Activated CD4-positive, alpha-beta T cell treated with anti-CD3 and anti-CD28 coated beads for 36 hours (primary cell): ENCODE measurements at places on chromosomes 5 and 9.

- no peak for DNase-seq
Measured at GRCh38 chr9:132109291-132109690, 29.6 kb upstream of the MED27 start.

- no peak for DNase-seq
Measured at GRCh38 chr9:76475686-76476085, 16.7 kb downstream of the GCNT1 start.

DNA sequence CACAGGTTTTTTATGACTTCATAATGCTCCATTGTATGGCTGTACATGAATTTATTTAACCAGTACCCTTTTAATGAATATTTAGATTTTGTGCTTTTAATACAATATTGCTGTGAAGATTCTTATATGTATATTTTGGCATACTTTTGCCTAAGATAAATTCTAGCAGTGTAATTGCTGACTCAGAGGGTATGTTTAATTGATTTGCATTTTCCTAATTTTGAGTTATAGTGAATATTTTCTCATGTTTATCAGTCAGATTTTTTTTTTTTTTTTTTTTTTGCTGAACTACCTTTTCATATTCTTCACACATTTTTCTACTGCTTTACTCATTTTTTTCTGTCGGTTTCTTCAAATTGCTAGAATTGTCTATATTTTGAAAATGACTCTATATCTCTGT lies 222.6 kb downstream of the VPS13A start:
- DNase-seq: no peak

DNA sequence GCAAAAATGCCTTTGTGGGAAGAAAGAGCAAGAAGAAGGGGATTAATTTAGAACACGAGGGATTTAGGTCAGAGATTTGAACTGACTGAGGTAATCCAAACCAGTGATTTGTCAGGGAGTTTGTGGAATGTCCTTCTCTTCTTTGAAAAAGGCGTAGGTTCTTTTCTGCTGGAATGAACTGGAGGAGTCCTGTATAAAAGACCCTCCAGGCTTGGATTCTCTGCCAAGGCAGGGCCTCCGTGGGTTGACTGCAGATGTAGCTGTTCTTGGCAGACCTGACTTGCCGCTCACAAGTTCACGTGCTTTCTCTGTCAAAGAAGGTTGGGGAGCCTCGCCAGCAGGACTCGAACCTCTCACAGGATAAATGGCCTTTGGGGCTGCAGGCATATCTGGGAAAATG lies 62.8 kb upstream of the STC2 start:
- DNase-seq: no peak

GRCh38 chr5:95863383-95863757 lies 40.8 kb upstream of the GLRX start:
- DNase-seq: no peak
